Retina (tissue), 1 donor: ENCODE measurements at places on chromosomes 12 and 14.

GRCh38 chr12:112677050-112677765, 114.3 kb upstream of the RPH3A start:
- DNase-seq = no peak

DNA sequence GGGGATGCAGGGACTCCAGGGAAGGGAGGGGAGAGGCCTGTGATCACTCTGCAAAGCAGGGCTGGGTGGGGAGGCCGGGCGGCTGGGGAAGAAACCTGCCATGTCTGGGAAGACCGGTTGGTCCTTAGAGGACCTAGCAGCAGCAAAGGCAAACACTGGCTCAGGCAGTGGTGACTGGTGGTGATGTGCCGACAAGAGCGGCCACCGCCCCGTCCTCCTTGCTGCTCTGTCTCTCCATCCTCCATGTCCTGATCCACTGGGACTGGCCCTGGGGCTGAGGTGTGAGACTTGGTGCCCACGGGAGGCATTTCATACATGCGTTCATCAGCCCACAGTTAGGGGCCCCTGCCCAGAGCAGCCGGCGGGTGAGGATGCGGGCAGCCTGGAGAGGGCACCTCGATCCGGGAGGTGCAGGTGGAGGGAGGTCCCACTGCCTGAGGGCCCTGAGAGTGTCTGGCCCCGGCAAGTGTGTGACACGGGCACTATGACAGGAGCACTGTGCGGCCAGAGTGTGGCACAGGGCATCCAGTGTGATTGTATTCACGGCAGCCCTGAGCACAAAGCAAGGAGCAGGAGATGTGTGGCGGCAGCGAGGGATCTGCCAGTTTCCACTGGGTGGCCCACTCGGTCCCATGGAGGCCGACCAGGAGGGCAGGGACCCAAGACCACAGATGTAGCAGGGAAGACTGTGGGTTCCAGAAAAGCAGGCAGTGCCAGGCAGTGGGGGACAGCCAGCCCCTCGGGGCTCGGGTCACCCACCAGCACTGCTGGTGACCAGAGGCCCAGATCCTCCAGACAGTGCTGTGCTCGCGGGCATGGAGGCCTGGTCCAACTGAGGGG, 13.9 kb downstream of the ANKRD9 start:
- DNase-seq = no peak

- no peak for DNase-seq
Measured at GRCh38 chr12:11746940-11747716, 97.7 kb downstream of the ETV6 start.

GRCh38 chr14:102501751-102502315, 7.7 kb downstream of the ANKRD9 start:
- no peak for DNase-seq

- DNase-seq = no peak
Measured at GRCh38 chr12:47795121-47795813, 22.2 kb downstream of the SLC48A1 start.

DNA sequence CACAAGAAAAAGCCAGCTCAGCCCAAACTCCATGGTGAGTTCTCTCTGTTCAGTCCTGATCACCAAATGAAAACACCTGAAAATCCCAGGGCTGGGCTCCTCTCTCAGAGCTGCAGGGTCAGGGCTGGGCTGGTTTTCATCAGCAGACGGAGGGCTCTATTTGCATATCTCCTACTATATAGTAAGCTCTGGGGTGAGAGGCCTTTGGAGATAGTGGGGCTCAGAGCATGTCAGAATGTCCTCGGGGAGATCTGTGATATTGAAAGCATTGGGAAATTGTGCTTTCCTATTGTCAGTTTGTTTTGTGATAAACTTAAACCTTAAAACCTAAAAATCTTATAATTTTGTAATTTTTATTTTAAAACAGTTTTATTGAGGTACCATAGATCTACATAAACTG, 742.6 kb downstream of the TMEM121 start:
- DNase-seq = no peak

DNA sequence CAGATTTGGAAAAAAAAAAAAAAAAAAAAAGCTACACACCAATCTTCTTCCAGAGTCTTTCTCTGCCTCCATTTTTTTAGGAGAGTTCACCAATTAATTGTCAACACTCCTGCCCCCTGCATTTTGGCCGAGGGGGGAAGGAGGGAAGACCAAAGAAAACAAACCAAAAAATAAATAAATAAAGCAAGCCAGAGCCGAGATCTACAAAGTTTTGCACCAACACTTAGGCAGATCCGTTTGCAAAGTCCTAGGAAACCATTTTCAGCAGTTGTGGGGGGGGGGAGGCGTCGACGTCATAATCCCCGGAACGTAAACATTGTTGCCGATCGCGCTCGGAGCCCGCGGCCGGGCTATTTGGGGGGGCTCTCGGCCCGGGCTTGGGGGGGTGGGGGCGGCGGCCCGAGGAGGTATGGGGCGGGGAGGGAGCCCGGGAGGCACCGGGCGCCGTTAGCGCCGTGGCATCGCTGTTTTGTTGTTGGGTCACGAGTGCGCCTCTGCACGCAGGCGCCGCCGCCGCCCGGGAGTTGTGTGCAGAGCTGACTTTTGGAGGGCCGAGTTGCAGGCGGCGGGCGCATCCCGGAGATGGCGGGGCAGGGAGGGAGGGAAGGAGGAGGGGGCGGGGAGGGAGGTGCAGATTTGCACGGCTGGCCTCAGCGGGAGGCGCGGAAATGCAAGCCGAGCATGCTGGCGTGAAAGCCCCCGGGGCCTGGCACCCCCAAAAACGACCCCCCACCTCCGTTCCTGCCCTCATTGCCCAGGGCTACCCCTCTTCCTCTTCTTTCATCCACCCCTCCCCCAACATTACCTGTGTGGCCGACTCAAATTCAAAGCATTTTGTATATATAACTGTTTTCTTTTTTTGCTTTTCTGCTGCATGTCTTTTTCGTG, 598 bp downstream of the KDM2B start:
- DNase-seq = peak; percentile 80
